NCI-H510A (cell line): ENCODE measurements at places on chromosomes 16 and 17.

GRCh38 chr16:85114909-85115567, 2.8 kb upstream of the CIBAR2 start:
- DNase-seq = no peak

DNA sequence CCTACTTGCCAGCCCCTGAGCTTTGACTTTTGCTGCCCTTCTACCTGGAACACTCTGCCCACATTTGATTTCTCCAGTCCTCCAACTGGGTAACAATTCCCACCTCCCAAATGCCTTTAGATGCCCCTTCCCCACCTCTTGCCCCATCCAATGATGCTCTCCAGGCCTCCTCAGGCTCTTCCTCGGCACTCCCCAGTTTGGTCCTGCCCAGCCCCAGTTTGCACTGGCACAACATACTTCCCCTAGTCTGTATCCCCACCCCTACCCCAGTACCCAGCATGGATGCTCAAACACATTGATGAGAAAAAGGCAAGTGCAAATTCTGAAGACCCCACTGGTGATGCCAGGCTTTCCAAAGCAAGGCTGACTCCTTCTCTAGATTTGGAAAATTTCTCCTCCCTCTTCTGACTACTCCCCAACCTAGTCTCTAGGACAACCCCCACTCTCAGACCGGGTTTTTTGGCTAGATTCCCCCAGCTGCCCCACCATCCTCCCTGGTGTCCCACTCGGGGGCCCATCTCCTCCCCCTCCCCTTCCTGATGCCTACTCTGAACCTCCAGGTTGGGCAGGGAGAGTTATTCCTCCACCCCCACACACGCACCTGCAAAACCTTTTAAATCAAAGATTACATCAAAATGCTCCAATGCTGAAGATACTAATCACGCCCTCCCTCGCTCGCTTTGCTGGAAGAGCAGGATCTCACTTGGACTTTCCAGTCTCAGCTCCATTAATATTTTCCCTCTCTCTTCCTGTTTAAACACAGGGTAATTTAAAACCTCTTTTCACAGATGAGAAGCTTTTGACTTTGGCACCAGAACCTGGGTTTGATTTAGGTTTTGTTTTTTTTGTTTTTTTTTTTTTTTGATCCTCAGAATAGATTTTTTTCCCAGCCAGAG, 94.9 kb downstream of the TMEM132E start:
- no peak for DNase-seq

GRCh38 chr16:82641336-82641984, 14.7 kb downstream of the CDH13 start:
- no peak for DNase-seq

GRCh38 chr16:27197004-27197403, 6.3 kb upstream of the KDM8 start:
- no peak for DNase-seq

DNA sequence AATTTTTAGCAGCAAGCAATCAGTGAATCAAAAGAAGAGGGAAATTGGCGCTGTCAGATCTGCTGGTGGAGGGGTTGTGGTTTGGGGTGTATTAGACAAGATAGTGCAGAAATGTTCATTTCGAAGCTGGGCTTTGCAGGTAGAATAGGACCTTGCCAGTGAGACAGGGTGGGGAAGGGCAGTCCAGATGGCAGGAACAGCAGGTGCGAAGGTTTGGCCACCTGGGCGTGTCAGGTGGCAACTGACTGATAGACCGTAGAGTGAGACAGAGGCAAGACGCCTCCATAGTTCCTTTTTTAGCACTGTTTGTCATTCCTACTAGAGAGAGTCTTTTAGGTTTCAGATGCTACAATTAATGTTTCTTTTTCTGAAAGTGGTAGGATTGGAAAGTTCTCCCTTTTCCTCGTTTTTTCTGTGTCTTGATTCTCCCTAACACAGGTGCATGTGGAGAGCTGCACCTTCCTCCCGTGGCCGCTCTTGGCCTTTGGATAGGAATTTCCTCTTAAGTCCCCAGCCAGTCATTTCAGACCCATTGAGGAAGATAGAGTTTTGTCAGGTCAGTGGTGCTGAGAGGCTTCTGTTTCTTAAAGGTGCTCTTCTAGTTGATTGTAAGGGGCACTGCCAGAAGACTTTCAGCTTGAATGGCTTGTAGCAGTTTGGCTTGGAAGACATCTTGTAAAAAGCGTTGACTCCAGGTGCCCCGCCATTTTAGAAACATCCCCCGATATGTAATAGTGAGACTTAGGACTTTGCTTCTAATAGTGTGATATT, 315.6 kb downstream of the SNX29 start:
- no peak for DNase-seq

DNA sequence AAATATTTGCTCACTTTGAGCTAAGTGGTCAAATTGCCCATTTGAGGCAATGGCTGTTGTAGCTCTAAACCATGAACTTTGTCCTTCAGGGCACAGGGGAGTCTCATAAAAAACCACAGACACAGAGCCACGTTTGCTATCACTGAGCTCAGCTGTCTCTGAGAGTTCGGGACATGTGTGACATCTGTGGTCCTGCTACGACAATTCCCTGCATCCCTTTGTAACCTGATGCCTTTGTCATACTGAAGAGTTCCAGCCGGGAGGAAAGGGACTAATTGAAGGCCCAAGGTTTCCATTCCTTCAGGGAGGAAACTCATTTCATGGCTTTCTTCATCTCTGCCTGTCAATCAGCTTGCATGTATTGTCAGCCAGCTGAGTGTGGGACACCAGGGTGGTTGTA, 599.4 kb upstream of the CDH5 start:
- no peak for DNase-seq

DNA sequence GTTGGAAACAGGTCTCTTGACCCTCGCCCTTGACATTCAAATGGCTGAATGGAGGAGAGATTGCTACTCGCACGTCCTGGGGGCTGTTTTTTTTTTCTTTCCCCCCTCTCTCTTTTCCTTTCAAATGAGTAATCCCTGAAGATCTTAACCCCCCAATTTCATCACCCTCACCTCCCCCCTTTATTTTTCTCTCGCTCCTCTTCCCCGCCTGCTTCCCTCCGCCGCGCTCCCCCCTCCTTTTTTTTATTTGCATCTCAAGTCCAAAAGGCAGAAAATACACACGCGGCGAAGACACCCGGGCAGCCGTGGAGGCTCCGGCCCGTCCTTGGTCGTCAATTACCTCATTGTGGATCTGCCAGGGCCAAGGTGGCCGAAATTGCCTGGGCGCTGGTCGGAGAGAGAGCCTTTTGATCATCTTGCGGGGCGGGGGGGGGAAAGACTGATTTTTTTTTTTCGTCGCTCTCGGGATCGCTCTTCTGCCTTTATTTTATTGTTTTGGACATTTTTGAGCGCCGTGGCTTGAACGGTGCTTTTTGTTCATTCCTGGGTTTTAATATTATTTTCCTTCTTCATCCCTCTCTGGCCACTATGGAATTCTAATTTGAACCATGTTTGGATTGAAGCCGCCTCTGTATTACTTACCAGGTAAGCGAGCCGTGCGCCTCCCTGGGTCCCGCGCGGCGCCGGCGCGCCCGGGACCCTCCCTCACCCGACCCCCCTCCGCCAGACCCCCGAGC, 57.2 kb upstream of the GSE1 start:
- no peak for DNase-seq

DNA sequence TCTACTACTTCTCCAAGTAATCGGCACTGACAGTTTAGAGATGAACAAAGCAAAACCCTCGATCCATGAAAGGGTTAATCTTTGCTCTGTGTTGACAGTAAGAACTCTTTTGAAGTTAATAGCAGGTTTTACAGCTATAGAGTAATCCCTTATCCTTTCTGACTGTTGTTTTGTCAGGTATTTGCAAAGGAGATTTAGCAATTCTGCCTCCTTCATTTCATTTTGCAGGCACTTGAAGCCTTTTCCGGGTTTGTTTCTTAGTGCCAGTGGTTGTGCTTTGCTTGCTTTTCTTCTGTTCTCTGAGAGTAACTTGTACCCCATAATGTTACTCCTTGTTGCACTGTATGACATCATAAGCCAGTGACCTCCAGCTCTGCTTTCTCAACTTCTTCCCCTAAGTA, 64.5 kb downstream of the TANGO6 start:
- no peak for DNase-seq

DNA sequence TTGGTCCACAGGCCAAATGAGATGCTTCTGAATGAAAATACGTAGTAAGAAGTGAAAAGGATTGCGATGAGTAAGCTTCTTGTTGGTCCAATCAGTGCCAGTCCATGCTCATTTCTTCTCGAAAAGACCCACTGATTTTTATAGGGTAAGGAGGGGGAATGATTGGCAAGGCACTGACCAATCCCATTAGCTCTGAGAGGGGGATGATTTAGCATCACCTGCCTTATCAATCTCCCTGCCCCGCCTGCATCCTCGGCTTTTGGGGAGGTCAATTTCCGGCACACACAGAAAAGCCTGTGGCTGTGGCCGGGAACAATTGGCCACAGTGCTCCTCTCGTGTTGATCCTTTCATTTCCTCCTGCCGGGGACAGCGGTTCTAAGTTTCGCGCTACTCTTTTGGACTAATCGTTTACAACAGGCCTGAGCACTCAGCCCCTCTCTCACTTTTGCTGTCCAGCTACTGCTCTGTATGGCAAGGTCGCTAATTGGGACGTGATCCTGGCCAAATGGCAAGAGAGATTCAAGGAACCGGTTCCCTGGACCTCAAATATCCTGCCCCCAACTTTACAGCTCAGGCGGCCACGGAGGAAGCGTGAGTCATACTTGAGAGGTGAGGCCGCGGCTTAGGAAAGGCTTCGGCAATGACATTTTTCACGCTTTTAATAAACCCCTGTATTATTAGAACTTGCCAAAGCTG, 43.1 kb downstream of the TBX4 start:
- DNase-seq = no peak

DNA sequence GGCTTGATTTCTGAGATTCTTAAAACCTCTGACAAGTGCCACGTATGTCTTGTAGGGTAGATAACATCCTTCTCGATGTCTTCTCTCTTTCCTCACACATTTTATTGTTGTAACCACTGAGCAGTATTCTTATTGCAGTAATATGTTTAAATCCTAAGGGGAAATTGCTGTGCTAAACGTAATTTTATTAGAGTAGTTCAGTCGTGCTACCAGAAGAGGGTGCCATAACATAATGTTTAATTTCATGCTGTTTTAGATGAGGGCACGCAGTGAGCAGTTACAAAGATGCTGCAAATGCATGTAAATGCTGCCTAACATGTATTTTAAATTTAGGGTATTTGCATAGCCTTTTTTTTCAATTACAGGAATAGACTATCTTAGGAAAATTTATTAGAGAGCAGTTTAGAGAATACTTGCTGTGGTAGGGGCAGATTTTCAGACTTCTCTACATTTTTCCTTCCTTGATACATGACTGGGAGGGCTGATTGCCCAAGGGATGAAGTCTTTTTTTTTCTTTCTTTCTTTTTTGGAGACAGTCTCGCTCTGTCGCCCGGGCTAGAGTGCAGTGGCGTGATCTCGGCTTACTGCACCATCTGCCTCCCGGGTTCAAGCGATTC, 51.7 kb downstream of the GAN start:
- DNase-seq = no peak

- no peak for DNase-seq
These were observed 207.3 kb downstream of the NTN1 start for GRCh38 chr17:9228408-9229159.

- DNase-seq = no peak
These were observed 996 bp upstream of the CPNE2 start for GRCh38 chr16:57091200-57091974.

DNA sequence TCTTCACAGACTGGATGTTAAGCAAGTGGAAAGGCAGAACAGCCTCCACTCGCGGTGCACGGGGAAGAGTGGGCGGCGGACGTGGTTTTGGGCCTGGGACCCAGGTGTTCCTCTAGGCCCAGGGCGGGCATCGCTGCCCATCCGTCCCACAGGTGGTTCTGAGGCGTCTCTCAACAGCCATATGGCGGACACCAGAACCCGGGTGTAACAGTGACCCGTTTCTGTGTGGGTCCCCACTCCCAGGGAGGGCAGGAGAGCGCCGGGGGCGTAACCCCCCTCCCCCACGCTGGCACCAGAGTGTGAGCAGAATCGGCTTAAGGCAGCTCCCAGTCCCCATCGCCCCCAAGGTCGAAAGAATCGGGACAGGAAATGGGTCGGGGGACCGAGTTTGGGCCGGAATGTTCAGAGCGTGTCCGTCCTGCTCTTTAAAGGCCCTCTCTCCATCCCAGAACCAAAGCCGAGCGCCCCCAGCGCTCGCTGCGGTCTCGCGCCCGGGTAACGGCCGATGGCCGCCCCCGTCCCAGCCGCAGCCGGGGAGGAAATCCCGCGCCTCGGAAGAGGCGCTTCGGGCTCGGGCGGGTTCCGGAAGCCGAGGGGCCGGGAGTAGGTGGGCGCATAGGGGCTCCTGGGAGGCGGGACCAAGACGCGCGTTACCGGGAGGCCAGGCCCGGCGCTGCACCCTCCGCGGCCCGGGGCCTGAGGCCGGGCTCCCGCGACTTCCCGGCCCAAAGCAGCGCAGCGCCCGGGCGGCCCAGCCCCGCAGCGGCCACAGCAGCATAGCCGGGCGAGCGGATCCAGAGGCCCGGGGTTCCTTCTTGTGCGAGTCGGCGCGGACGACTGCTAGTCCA, at the start of gene TK2:
Gene TK2 (minus strand): TSS at position 839 of the 848 bp plus-strand sequence. CDS start 61 bp downstream, at position 778.
- DNase-seq = no peak

GRCh38 chr16:85611194-85611443, 2.0 kb upstream of the GSE1 start:
- no peak for DNase-seq
